ENCODE measurements at places on chromosomes 6 and 20.
A peak's percentile ranks its signal among the peaks of the same experiment; 100 is the strongest.

DNA sequence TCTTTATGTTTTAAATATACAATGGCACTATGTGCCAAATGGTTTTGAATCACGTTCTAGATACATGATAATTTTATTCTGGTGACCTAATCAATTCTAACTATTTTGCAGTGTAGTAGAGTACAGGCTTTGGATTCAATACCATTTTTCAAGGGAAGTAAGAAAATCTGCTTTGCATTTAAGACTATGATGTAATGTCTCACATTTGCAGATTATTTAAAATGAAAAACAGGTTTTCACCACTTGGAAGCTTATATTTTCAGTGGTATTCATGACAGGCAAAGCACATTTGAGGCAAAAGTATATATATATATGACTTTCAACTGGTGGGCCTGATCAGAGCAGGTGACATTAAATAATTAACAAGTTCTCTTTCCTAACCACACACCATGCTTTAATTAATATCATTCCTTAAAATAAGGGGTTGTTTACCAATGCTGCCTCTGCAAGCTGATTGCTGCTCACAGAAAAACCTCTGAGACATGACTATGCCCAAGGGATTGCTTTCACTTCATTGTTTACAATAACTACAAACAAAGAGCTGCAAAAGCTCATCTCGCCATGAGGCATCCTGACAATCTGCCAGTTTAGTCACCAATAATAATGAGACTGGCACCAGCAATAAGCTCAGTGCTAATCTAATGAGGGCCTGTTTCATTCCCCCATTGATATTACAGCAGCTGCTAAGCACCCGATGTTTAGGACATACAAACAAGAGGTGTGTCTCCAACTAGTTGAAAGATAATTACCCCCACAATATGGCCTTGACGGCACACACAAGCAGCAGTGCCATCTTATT is 1176.0 kb upstream of the GJE1 start:
- no peaks in the 10 kb centered on the region for H3K4me1 ChIP-seq
- no peak overlapping the region for H3K27ac ChIP-seq
- no peak for DNase-seq
- no peak overlapping the region for H3K4me3 ChIP-seq
- H3K36me3 ChIP-seq, result no peaks in the 10 kb centered on the region

- H3K27me3 ChIP-seq, result peaks cover 6% of the 10 kb centered on the region
- H3K4me1 ChIP-seq, result no peaks in the 10 kb centered on the region
- H3K27ac ChIP-seq, result no peak overlapping the region
- H3K4me3 ChIP-seq, result no peak overlapping the region
Observed at GRCh38 chr6:39075010-39075686, 26.6 kb downstream of the GLP1R start.

- H3K27me3 ChIP-seq, result no peaks in the 10 kb centered on the region
- peak overlapping the region; percentile 97 for H3K27ac ChIP-seq
- peaks cover 56% of the 10 kb centered on the region for H3K36me3 ChIP-seq
- H3K4me1 ChIP-seq, result peaks cover 65% of the 10 kb centered on the region
- DNase-seq, result peak; percentile 70
Observed at GRCh38 chr6:35311390-35312075, 13.9 kb downstream of the DEF6 start.

- peaks cover 8% of the 10 kb centered on the region for H3K27me3 ChIP-seq
- DNase-seq, result no peak
- no peak overlapping the region for H3K4me3 ChIP-seq
- no peaks in the 10 kb centered on the region for H3K36me3 ChIP-seq
- no peaks in the 10 kb centered on the region for H3K4me1 ChIP-seq
Observed at GRCh38 chr6:150751296-150751695, 114.2 kb upstream of the MTHFD1L start.

- DNase-seq, result peak; percentile 66
- no peak overlapping the region for H3K27ac ChIP-seq
- peaks cover 9% of the 10 kb centered on the region for H3K4me1 ChIP-seq
- no peaks in the 10 kb centered on the region for H3K36me3 ChIP-seq
Observed at GRCh38 chr6:36839749-36840431, 646 bp upstream of the CPNE5 start.

- no peak overlapping the region for H3K4me3 ChIP-seq
- DNase-seq, result no peak
- H3K36me3 ChIP-seq, result peaks cover 18% of the 10 kb centered on the region
- peaks cover 13% of the 10 kb centered on the region for H3K4me1 ChIP-seq
- no peaks in the 10 kb centered on the region for H3K27me3 ChIP-seq
Observed at GRCh38 chr6:2957696-2958330, 13.6 kb downstream of the SERPINB6 start.

DNA sequence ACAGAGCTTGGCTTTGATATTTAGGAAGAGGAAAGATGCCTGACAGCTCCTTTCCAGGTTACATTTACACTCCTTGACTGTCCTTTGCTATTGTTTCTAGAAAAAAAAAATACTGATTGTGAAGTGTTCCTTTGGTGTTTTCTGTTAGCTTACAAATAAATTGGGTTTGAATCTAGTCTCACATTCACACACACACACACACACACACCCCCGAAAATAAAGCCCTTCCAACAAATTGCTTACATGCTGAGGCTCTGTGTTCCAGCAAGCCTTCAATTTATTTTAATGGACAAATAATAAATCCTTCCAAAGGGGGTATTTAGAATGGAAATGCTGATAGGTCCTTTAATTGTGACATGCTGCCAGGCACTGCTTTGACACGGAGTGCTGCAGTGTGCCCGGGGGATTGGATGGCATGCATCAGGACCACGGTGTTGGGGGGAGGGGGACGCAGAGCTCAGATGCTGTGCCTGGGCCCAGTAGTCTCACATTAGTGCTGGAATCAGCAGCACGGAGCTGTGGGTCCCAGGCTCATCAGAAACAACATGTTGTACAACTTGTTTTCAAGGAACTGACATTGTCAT is 199.9 kb downstream of the CD83 start:
- no peak overlapping the region for H3K4me3 ChIP-seq
- H3K27ac ChIP-seq, result no peak overlapping the region
- DNase-seq, result no peak
- H3K36me3 ChIP-seq, result no peaks in the 10 kb centered on the region
- peaks cover 18% of the 10 kb centered on the region for H3K4me1 ChIP-seq
- peaks cover 2% of the 10 kb centered on the region for H3K27me3 ChIP-seq

DNA sequence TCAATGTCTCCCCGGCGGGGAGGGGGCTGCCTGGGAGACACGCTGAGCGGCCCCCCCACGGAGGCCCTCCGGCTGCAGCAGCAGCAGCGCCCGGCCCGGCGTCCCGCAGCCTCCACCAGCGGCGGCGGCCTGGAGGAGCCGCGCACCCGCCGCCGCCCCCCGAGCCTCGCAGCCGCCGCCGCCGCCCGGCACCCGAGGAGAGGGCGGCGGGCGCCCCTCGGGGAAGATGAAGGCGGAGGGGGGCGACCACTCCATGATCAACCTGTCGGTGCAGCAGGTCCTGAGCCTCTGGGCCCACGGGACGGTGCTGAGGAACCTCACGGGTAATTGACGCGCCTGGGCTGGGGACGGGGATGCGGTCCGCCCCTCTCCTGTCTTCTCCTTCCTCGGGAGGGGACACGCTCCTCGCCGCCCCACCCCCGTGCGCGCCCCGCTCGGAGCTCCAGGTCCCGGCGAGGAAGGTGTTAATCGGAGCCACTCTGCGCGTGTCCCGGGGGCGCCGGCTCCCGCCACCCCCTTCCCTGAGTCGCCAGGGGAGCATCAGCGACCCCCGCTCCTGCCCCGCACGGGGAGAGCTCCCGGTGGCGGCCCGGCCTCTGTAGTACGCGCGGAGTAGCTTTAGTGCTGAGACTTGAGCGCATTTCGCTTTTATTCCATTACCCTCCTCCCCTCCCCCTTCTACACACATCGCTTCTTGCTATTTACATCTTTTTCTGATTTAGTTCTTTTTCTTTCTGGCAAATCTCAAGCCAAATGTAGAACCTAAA is 686 bp downstream of the TMEM170B start:
- peaks cover 38% of the 10 kb centered on the region for H3K27me3 ChIP-seq
- peak overlapping the region; percentile 46 for H3K27ac ChIP-seq
- peak overlapping the region; percentile 77 for H3K4me3 ChIP-seq
- peaks cover 9% of the 10 kb centered on the region for H3K4me1 ChIP-seq
- DNase-seq, result peak; percentile 60

GRCh38 chr20:2295286-2295685 is 515 bp upstream of the TGM3 start:
- H3K36me3 ChIP-seq, result no peaks in the 10 kb centered on the region
- H3K27me3 ChIP-seq, result peaks cover 4% of the 10 kb centered on the region
- DNase-seq, result no peak
- no peaks in the 10 kb centered on the region for H3K4me1 ChIP-seq
- H3K4me3 ChIP-seq, result no peak overlapping the region
- H3K27ac ChIP-seq, result no peak overlapping the region

DNA sequence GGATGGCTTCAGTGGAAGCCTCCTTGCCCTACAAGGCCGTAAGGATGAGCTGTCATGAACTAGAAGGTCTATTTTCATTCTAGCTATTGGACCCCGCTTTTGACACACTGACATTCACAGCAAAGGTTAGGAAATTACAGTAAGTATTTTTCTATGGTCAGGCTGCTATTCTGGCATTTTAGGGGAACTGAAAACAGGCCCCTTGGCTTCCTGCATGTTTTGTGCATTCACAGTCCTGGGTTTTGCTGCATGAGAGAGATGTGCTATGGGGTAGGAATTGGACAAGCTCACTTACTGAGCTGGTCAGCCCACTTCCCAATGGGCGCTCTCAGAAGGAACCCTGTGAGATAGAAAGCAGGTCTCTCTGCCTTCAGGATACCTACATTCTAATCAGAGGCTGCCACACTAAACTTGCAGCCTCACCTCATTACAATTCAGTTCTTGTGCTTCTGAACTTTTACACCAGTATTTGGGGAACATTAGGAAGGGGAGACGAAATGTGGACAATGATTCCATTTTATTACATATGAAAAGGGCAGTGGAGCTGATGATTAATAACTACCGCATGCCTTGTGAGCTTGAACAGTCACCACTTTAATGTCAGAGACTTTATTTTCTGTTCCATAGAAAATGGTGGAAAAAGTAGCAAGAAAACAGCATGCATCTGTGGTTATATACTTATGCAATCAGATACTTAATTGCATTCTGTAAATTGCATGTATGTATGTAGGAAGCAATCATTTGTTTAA is 86.6 kb upstream of the TAB2 start:
- H3K27me3 ChIP-seq, result no peaks in the 10 kb centered on the region
- H3K4me1 ChIP-seq, result peaks cover 39% of the 10 kb centered on the region
- H3K27ac ChIP-seq, result no peak overlapping the region
- peaks cover 17% of the 10 kb centered on the region for H3K36me3 ChIP-seq

DNA sequence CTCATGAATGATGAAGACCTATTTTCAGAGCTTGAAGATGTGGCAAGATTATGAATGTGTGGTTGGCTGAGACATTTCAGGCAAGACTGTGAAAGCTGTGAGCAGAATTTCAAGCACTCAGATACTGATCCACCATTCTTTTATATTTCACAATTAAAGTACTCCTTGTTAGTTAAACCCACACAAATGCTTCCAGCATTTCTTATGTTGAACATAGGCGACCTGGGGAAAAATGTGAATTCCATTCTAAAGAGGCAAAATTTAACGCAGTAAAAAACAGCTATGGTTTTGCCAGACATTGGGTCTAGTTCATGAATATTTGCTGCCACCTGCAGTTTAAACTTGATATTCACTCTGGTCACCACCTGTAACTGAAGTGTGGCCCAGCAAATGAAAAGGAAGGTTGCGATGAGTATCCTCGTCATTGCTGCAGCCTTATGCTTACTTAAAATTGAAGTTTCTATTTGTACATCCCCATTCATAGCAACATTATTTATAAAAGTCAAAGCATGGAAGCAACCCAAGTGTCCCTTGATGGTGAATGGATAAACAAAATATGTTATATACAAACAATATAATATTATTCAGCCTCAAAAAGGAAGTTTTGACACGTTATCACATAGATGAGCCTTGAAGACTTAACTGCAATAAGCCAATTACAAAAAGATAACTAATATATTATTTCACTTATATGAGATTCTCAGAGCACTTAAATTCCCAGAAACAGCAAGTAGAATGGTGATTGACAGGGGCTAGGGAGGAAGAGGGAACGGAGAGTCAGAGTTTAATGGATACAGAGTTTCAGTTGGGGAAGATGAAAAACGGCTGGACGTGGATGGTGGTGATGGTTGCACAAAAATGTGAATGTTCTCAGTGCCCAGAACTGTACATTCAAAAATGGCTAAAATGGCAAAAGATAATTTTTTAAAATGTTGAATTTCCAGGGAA is 32.4 kb upstream of the FAM184A start:
- H3K36me3 ChIP-seq, result no peaks in the 10 kb centered on the region
- no peak for DNase-seq
- peaks cover 13% of the 10 kb centered on the region for H3K4me1 ChIP-seq
- no peak overlapping the region for H3K27ac ChIP-seq

DNA sequence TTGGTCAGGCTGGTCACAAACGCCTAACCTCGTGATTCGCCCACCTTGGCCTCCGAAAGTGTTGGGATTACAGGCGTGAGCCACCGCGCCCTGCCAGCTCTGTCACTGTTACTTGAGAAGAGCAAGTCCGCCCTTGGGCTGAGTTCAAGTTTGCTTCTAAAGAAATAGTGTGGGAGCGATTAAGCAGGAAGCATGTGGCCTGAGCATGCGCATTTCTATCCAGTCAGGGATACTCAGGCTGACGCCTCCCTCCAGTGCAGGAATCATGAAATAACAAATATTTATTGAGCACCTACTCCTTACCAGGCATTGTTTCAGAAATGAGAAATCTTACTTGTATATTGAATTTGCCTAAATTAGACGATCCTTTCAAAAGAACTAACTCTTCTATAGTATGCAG is 166.2 kb downstream of the EDN1 start:
- no peak overlapping the region for H3K27ac ChIP-seq
- peaks cover 3% of the 10 kb centered on the region for H3K27me3 ChIP-seq
- H3K4me1 ChIP-seq, result no peaks in the 10 kb centered on the region

- DNase-seq, result no peak
- no peak overlapping the region for H3K27ac ChIP-seq
- H3K4me3 ChIP-seq, result no peak overlapping the region
- peaks cover 8% of the 10 kb centered on the region for H3K4me1 ChIP-seq
- peaks cover 3% of the 10 kb centered on the region for H3K27me3 ChIP-seq
Observed at GRCh38 chr6:33822575-33823395, 19.0 kb upstream of the MLN start.

GRCh38 chr6:157557559-157557958 is 176.6 kb downstream of the ZDHHC14 start:
- DNase-seq, result no peak
- H3K27me3 ChIP-seq, result peaks cover 3% of the 10 kb centered on the region
- peak overlapping the region; percentile 72 for H3K27ac ChIP-seq
- H3K4me3 ChIP-seq, result peak overlapping the region; percentile 45
- peaks cover 14% of the 10 kb centered on the region for H3K36me3 ChIP-seq

DNA sequence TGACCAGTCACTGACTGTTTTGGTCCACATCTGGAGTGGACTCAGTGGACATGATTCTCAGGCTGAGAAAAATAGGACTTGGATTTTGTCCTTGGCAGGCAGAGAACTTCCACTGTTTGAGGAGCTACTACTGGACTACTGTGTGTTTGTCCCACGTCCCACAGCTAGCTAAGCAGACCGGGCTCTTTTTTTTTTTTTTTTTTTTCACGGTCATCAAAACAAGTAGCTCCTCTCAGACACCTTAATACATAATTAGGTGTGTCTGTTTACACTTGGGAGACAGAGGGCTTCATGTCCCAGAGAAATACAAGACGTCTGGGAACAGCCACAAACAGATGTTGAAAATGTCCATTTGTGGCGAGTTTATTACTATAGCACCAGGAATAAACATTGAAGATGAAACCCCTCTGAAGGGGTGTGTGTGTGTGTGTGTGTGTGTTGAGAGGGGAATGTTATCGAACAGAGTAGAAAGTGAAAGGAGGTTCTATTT is 155.0 kb upstream of the SUPT3H start:
- H3K36me3 ChIP-seq, result peaks cover under 1% of the 10 kb centered on the region
- DNase-seq, result no peak
- no peak overlapping the region for H3K4me3 ChIP-seq
- no peak overlapping the region for H3K27ac ChIP-seq
- H3K4me1 ChIP-seq, result peaks cover 1% of the 10 kb centered on the region

GRCh38 chr6:144155529-144155928 is 5.2 kb downstream of the STX11 start:
- no peak overlapping the region for H3K27ac ChIP-seq
- peaks cover 26% of the 10 kb centered on the region for H3K36me3 ChIP-seq
- DNase-seq, result no peak
- H3K4me3 ChIP-seq, result no peak overlapping the region
